ENCODE measurements at places on chromosomes 5 and 9.
A peak's percentile ranks its signal among the peaks of the same experiment; 100 is the strongest.

DNA sequence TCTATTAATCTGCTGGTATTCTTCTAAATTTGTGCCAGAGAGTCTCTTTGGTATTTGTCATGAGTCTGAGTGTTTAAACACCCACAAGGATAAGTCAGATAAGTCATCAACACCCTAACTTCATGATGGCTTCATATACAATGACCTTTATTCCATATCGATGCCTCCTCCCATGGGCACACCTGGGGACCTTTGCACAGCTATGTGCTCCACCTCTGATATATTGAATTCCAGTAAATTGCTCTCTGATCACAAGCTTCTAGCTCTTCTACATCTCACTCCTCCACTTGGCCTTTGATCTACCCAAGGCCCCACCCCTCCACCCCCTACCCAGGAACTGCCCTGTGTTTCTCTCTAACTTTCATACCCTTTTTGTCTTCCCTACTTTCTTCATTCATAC is 102.7 kb upstream of the MIER3 start:
- DNase-seq: no peak

DNA sequence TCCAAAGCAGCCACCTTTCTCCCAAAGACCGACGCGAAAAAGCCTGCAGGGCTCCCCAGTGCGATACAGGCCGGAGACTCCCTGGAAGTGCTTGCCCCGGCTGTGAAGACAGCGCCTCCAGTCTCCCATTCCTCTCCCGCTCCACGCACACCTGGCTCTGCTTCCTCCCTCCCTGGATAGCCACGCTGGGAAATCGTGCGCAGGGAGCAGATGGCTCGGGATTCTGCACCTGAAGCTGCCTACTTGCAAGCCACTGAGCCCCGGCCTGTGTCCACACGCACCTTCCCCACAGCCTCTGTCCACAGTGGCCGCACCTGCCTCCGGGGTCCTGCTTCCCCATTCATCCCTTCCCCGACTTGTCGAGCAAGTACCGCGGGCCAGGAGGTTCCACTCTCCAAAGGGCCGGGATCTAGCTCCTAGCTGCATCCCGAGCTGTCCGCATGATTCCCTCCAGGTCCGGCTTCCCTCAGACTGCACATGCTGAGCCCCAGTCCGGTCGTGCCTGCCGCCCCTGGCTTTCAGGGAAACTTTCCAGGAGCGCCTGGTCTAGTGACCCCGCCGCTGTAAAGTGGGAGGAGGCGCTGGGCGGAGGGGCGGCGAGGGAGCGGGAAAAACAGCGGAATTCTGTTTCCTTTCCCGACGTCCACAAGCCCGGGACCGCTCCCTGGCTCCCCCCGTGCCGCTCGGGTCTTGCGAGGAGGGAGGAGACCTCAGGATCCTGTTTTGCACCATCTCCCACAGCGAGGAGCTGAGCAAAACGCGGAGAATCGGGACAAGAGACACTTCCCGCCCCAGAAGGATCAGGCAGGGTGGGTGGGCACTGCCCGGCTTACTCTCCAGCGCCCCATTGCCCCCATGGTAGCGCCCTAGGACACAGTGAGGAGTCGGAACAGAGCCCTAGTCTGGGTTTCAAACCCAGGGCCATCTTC is 2.0 kb downstream of the SEMA6A start:
- no peak for DNase-seq

DNA sequence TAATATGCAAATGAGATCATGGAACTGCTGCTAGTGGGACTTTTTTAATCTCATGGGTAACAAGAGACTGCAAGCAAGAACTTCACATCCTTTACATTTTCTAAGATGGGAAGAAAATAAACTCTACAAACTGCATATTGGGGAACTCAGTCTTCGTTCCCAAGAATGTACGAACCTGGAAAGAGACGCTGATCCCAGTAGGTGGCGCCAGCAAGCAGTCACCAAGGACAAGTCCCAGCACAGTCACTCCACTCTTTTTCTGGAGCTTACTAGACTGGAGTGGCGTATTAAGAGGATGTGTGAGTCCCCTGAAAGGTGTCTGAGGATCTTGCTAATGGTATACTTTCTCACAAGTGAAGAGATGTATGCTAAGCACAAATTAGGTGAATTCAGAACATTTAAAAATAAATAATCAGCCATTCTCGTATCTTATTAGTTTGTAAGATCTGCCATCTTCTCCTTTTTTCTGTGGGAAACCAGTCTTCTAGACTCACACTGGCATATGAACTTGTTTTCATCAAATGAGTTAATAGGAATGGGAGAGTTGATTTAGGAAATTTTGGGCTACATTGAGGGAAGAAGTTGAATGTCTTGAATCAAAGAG is 16.0 kb upstream of the PUM3 start:
- DNase-seq: no peak

- DNase-seq: no peak
These were observed 79.0 kb downstream of the AK8 start for GRCh38 chr9:132798817-132799790.

DNA sequence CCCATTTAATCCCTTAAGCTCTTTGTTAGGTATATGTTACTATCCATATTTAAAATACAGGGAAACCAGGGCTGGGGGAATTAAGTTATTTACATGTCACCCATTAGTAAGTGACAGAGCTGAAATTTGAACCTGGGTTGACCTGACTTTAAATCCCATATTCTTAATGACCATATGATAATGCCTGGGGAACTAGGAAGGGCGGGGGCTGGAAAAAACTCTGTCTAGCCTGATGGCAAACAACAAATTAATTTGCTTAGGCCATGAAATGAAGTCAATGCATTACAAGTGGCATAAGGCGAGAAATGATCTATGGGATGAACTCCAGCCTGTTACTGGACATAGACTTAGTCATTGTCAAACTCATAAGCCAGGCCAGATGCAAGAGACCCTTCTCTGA is 325.7 kb upstream of the WWC1 start:
- no peak for DNase-seq

GRCh38 chr9:73872701-73873100 is 624.4 kb upstream of the RORB start:
- no peak for DNase-seq

DNA sequence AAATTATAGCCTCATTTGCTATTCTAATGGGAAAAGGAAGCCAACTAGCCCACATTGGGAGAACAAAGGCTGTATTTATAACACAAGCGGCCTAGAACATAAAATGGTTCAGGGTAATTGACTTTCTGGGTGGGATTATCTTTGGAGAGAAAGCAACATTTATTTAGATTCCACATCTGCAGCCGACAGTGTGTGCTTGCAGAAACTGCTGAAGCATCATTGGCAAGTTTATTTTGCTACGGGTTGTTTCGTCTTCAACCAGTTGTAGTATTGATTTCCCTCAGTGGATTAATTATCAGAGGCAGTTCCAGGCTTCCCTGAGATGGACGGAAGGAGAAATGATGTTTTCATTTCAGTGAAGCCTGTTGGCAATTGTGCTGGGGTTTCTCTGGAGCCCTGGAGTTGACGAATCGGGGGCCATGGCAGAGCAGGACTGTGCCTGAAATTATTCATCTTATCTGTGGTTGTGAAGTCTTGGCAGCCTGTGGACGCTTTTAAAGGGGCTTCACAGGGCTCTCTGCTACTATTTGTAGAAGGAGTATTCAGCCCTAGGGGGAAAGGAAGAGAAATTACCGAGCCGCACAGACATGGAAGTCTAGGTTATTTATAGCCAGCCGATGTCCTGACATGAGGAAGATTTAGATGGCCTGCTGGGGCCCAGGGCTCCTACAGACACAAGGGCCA is 290.6 kb upstream of the IRX4 start:
- no peak for DNase-seq

GRCh38 chr5:83947763-83948162 is 227.1 kb upstream of the HAPLN1 start:
- DNase-seq: no peak

DNA sequence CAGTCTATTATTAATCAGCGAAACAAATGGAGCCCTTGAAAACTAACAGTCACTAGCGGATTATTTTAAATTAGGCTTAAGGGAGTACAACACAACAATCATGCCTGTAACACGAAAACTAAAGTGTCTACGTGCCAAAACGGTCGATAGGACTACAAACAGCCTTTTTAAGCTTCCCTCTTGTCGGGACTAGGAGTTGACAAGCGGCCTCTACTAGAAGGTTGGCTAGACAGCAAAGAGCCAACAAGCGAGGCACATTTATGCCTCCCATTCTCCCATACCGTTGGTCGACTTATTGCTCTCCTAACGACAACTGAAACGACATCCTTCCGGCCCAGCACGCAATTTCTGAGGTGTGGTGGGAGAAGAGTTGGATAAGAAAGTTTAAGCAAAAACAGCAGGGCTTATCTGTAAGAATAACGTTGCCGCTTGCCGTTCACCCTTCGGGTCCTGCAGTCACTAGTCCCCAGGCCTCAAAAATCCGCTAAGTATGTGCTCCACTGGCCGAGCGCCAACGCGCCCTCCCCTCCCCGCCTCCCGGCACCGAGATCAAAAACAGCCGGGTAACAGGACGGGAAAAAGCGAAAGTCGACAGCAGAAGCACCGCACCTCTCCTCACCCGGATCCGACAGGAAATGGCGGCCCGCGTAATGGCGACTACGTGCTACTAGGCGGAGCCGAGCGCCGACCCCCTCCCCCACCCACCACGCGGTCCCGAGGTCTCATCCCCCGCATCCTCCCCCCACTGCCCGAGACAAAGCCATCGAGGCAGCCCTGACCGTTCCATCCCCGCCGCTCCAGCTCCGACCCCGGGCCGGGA is 813 bp downstream of the HNRNPK start:
- DNase-seq: peak; percentile 3

GRCh38 chr9:91682806-91683205 is 259.2 kb upstream of the NFIL3 start:
- DNase-seq: no peak

DNA sequence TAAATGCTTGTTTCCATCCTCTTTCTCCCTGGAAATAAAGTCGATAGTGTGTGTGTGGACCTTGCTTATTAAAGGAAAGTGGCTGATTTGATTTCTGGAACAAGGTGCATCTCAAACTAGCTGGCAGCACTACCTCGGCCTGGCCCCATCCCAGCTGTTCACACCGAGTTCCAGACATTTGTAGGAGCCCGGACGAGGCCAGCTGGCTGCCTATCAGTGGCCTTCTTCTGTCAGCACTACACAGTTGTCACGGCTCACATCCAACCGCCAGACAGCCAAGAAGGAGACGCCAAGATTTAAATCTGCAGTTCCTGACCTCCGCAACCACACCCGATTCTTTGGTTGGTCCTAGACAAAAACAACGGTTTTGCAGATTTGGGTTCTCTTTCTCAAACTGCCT is 63.6 kb downstream of the PALM2AKAP2 start:
- no peak for DNase-seq

DNA sequence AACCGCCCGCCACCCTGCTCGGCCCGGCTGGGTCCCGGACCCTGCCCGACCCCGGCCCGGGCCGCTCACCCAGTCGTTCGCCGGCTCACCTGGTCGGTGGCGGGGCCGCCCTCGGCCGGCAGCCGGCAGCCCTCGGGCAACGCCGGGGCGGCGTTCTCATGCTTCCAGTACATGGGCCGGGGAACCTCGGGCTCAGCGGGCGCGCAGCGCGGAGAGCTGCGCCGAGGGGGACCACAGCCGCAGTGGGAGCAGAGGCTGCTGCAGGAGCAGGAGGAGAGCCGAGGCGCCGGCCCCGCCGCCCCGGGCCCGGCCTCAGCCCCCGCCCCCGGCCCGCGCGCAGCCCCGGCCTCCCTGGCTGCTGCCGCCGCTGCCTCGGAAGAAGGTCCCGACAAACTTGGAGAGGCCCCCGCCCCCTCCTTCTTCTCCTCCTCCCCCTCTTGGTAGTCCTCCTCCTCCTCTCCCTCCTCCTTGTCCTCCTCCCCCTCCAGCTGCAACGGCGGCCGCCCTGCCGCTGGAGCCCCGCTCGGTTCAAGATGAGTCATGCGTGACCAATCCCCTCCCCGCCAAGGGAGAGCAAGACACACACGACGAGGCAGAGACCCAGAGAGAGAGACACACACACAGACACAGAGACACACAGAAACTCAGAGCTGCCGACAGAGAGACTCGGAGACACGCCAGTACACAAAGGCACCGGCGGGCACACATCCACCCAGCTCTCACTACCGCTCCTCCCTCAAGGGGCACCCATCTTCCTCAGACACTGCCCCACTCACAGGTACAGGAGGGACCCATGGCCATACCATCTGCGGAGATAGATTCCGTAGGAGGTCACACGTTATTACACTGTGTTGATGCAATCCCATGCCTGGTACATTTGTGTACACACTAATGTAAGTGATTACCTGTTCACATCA is at the start of gene LHX6:
LHX6 (minus strand) TSS at position 390 of the 917 bp plus-strand sequence; CDS start at position 173, 217 bp downstream.
- DNase-seq: no peak

DNA sequence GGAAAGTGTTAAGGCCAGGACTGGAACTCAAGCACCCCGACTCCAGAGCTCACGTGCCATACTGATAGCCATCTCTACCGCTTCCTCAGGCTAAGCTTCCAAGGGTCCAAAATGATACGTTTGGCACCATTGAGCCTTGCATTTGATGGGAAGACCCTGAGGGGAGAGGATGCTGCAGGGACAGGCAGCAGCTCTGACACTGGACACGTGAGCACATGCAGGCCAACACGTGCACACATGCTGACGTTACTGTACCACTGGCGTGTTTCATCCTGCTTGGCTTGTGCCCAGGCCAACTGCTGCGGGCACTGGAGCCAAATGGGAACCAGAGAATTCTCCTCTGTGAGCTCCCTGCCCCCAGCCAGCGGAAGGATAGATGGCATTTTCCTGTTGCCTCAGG is 5.2 kb downstream of the FAT2 start:
- no peak for DNase-seq

- DNase-seq: no peak
These were observed 191.0 kb downstream of the CACNA1B start for GRCh38 chr9:138068601-138069035.

GRCh38 chr9:136754626-136755301 is 3.3 kb downstream of the LCN8 start:
- no peak for DNase-seq

- DNase-seq: no peak
These were observed 5.4 kb upstream of the GNE start for GRCh38 chr9:36263683-36264082.

DNA sequence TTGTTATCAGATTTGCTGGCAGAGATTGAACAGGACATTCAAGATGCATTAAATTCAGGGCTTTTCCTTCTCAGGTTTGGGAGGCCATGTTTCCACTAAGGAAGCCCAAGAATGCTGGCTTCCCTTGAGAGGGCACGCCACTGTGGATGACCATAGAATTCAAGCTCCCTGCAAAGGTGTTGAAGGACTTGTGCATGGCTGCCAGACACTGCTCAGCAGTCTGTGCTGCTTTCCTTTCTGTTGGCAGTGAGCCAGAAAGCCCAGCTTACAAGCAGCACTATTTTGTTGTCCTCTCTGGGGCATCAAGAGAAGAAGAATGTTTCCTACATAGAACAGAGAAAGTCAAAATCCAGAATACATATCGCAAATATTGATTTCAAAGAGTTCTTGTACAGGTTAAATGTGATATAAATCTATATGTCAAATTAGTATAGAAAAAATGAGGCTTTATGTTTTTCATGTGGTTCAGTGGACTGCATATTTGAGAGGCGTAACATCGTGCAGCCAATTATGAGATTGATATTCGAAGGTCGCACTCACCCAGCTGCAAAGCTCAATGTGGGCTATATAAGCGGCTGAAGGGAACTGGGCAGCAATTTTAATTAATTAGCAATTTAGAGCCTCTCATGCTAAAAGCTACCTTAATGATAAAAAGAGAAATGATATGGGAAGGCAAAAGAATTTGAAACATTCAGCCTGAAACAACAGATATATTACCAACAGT is 103.1 kb upstream of the ISL1 start:
- DNase-seq: no peak

- no peak for DNase-seq
These were observed 75.9 kb upstream of the PRR16 start for GRCh38 chr5:120388016-120388781.

- DNase-seq: no peak
These were observed 167.1 kb downstream of the NIPBL start for GRCh38 chr5:37043693-37044092.
